ENCODE measurements at places on chromosomes 2 and 18. TPM values are rescaled to one million over a fixed set of nuclear protein-coding genes. Genes with fewer than 3 reads are reported as not detected.

The CROCC2 gene
- total RNA-seq, result 0.29 TPM

The CNRIP1 gene
- total RNA-seq, result 48.3 TPM

The FBLN7 gene
- total RNA-seq, result 1.1 TPM

The GCG gene
- total RNA-seq, result 0.89 TPM

The POMC gene
- total RNA-seq, result 0.50 TPM

The G6PC2 gene
- total RNA-seq, result not detected

The REG3G gene
- 1.1 TPM for total RNA-seq

The POLR1A gene
- 22.8 TPM for total RNA-seq

The FOXI3 gene
- 0.19 TPM for total RNA-seq

The MARCHF4 gene
- total RNA-seq, result 0.13 TPM

The FTCDNL1 gene
- total RNA-seq, result 3.0 TPM

The IL1F10 gene
- not detected for total RNA-seq

The AQP12A gene
- total RNA-seq, result not detected

The C2orf78 gene
- total RNA-seq, result 0.14 TPM

DNA sequence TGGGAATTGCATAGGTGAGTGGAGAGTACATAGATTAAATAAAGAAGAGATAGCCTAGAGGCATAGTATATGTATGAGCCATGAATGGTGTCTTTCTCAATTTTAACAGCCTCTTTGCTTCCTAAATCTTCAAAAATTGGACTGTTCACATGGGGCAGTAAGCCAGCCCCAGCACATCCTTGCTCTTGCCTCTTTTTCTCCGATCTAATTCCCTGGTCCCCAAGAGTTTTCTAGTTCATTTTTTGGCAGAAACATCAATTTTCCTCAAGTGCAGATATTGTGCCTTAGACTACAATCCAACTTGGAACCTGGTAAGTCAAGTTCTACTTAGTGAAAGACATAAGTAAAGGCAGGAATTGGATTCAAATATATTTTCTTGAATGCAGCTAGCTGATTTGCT, 49.8 kb upstream of the ITGB6 start:
- ATAC-seq, result no peak

DNA sequence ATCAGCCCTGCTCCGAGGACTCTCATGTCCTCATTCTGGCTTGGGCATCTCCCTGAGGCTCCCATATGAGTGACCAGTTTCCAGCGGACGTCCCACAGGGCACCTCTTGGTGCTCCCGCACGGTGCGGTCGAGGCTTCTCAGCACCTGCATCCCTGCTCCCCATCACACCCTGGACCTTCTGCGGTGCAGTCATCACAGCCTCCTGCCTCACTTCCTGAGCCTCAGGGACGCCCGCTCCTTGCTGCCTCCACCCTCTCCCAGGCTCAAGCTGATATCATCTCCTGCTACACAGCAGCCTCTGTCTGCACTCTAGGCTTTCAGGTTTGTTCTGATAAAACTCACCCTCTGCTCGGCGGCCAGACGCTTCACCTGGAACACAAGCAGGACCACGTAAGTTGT, 185.0 kb downstream of the TMEM18 start:
- no peak for ATAC-seq

DNA sequence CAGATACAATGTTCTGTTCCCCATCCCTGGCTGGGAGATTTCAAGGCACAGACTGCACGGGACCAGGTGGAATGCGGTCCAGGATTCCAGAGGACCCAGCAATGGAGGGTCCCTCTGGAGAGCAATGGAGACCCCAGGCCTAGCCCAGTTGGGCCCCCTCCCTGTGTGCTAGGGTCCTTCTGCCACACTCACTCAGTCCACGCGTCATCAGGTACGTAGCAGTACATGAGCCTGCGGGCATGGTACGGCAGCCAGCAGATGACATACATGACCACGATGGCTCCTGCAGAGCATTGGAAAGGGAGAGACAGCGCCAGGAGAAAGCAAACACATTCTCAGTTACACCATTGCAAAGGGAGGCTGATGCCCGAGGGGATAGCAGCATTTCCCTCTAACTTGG, 10.1 kb downstream of the NTSR2 start:
- no peak for ATAC-seq

- ATAC-seq, result no peak
These were observed 574.7 kb upstream of the SLC8A1 start for GRCh38 chr2:41026613-41027012.

DNA sequence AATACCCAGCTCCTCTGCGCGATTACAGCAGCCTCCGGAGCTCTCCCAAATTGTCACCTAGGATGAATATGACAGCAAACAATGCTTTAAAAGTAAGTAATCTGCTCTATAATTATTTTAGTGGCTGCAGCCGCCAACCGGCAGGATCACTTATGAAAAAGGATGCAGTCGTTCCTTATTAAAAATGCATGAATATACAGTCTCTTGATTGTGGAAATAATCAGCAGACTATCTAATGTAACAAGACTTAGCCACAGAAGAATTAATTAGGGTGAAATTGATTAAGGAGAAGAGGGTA, 71.8 kb upstream of the STPG4 start:
- ATAC-seq, result no peak

- ATAC-seq, result no peak
These were observed 177.4 kb upstream of the NABP1 start for GRCh38 chr2:191500566-191500883.

- no peak for ATAC-seq
These were observed 164.1 kb downstream of the GREB1L start for GRCh38 chr18:21406116-21406515.

DNA sequence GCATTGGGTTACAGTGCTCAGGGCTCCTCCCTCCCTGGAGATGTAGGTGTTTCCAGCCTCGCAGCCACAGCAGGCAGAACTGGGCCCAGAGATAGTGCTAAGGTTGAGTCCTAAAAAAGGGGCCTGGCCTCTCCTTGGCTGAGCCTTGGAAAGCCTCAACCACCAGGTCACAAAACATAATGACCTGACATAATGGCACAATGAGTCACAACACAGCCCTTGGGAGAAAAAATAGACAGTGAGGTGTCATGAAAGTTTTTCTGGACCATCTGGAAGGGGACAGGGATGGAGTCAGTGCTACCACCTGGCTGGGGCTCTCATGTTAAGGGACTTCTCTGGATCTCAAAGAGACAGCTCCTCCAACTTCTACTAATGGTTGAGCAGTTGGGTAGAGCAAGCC, 92.4 kb upstream of the LCLAT1 start:
- ATAC-seq, result no peak

GRCh38 chr2:27915191-27915590, 24.7 kb downstream of the BABAM2 start:
- ATAC-seq, result no peak

GRCh38 chr2:157345647-157346389, 20.2 kb upstream of the ERMN start:
- ATAC-seq, result no peak

- no peak for ATAC-seq
These were observed 115.5 kb downstream of the TWIST2 start for GRCh38 chr2:238963161-238963970.

DNA sequence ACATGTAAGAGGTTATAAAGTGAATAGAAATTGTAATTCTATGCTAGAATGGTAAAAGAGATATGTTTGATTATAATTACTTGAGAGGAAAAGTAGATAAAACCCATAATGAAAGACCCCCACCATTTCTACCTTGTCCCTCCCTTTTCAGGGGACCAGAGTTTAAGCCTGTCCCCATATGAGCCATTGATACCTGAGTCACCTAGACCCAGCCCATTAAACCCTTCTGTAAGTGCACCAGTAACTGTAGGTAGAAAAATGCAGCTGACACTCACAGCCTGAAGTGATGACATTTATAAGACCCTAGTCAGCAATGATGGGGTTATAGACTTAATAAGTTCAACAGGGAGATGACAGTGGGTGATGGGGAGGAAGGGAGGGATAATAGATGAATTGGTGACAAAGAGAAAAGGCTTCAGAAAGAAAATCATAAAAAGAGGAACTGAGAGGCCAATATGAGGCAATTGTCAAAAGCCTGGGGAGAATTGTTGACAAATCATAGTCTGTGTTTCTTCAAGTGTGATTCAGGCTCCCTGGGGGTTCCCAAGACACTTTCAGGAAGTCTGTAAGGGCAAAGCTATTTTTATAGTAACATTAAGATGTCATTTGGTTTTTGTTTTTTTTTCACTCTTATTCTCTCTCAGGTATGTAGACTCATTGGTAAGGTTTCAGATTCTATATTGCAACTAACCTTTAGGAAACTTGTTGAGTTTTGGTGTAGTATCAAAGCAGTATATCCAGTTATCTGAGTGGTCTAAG, 544.2 kb downstream of the SATB2 start:
- no peak for ATAC-seq

DNA sequence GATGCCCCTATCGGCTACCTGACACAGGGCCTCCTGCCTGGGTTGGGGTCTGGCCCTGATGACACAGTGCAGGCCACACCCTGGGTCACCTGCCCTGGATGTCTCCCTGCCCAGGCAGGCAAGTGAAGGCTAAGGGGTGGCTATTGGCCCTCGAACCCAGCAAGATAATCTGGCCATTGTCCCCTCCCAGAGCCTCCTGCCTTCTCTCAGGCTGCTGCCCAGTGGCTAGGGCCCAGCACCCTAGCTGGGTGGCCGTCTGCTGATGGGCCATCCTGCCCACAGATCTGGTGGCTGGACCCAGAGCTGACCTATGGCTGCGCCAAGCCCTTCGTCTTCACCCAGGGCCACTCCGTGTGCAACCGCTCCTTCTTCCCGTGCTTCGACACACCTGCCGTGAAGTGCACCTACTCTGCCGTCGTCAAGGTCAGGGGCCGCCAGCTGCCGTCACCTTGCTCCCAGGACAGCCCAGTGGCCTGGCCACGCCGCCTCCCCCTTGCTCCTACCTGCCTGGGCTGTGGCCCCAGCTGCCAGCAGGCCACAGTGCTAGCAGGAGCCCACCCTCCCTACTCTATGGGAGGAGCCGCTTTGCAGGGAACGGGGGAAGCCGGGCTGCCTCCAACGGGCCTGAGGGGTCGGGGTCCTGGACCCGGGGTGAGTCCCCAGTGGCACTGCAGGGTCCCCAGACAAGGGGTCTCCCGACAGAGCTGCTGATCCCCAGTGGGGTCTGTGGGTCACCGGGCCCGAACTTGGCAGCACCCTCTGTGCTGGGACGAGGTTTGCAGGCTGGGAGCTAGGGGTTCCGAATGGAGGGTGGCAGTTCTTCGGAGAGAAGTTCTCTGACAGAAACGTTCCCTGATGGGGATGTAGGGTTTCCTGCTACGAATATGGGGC, 4.1 kb downstream of the RNPEPL1 start:
- no peak for ATAC-seq

- peak; percentile 47 for ATAC-seq
These were observed 52.6 kb downstream of the SH2D6 start for GRCh38 chr2:85470850-85471800.

DNA sequence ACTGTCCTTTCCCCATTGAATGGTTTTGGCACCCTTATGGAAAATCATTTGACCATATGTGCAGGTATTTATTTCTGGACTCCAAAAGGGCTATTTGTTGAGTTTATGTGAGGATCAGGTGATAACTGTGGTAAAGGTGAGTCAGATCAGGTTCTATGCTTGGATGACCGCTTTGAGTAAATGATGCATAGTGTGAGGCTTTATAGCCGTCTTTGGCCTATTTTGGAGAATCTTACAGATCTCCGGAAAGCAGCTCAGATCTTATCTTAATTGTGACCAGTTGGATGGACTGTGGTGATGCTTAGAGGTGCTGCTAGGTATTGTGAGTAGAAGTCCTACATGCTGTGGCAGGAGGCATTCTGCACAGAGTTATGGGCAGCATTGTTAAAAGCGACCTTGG, 126.2 kb downstream of the METTL8 start:
- ATAC-seq, result no peak

GRCh38 chr2:47179388-47179787, 24.3 kb upstream of the STPG4 start:
- ATAC-seq, result no peak

DNA sequence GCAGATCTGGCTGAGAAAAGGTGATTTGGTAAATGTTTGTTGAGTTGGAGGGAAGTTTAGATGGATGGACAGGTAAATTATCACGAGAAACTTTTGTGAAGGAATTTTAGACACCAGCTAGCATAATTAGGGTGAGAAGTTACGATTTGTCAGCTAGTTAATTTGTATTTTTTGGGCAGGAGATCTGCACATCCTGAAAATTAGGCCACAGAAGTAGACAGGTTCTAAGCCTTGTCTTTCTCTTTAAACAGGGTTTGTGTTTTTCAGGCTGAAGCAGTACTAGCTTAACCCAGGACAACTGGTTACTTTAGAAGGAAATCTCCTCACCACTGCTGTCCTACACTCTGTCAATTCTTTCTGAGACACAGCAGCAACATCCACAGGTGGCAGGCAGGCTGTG, 49.1 kb downstream of the DDX1 start:
- ATAC-seq, result no peak

DNA sequence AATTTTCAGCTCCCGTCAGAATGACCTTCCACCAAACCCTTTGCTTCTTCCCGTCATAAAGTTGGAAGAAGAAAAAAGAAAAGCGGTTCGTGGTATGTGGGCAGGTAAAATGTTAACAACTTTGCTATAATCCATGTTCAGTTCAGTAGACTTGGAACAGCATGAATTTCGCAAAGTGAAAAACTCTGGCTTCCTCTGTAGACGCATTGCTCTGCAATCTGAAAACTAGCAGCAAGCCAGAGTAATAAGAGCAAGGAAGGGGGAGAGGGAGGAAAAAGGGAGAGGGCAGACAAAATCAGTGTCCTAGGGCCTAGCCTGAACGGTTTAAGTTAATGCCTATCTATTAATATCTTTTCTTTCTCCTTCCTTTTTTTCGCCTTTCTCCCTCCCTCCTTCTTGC, 26.7 kb upstream of the CHRNA1 start:
- ATAC-seq, result no peak

DNA sequence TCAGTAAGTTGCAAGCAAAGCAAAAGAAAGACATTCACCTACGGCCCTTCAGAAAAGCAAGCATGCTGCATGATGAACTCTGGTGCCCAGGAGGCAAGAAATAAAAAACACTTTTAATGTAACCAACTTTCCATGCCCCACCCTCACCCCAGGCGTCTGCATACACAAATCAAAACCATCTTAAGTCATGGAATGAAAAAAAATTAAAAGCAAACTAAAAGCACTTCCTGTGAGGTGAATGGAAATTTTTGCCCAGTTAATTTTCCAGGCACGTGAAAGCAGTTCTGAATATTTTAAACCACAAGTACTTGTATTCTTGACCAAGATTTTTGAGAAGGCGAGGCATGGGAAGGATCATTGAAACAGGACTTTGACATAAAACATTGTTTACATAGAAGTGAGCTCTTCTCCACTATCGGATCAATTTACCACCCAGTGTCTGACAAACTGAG, 2.5 kb upstream of the ICOS start:
- ATAC-seq, result peak; percentile 81

- no peak for ATAC-seq
These were observed 111.8 kb downstream of the PXDN start for GRCh38 chr2:1632510-1632909.

DNA sequence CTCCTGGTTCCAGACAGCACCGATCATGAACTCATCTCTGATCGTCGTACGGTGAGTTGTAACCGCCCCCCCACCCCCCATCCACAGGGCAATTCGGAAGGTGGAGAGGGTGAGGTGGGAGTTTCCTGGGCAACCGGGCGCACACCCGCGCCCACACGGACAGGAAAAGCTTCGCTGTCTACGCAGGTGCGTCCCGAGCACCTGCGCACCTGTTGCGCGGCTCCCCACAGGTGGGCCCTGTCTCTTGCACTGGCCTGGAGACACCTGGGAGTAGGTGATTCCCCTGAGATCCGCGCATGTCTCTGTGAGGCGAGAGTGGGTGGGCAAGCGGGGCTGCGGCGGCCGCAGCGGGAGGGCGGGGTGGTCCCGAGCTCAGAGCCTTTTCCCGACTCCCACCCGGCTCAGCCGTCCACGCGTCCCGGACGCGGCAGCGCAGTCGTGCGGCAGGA, 459 bp upstream of the ATP6V1C2 start:
- ATAC-seq, result no peak

Measured in motor neuron (in vitro differentiated cells).